ENCODE measurements at places on chromosomes 12 and 14.

DNA sequence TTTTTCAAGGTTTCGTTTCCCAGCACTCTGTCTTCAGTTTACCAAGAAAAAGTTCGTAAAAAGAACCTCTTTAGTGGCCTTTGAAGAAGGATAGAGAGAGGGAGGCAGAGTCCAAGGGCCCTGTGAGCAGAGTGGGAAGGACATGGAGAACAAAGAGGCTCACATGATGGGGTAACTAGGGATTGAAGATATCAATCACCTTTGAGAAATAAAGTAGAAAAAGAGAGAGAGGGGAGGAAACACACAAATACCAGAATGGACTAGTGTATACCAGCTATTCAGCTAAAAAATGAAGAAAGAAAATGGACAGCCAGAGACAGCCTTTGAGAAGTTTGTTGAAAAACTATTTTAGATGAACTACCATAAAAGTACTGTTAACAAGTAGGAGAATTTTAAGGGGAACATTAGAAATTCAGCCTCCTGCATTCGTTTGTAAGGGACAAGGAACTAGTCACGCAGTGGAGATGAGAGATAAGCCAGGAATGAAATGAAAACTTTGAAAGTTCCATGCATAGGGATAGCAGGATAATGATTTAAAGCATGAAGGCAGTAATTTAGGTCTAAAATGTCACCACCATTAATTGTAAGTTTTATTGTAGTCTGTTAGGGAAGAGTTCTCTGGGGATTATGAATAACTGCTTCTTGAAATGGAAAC is 82.1 kb downstream of the SPTSSA start:
- no peak for DNase-seq

- peak; percentile 73 for DNase-seq
Observed at GRCh38 chr12:111451649-111452129, 46.0 kb downstream of the SH2B3 start.

GRCh38 chr12:87051621-87052020 is 795.4 kb upstream of the MGAT4C start:
- no peak for DNase-seq

DNA sequence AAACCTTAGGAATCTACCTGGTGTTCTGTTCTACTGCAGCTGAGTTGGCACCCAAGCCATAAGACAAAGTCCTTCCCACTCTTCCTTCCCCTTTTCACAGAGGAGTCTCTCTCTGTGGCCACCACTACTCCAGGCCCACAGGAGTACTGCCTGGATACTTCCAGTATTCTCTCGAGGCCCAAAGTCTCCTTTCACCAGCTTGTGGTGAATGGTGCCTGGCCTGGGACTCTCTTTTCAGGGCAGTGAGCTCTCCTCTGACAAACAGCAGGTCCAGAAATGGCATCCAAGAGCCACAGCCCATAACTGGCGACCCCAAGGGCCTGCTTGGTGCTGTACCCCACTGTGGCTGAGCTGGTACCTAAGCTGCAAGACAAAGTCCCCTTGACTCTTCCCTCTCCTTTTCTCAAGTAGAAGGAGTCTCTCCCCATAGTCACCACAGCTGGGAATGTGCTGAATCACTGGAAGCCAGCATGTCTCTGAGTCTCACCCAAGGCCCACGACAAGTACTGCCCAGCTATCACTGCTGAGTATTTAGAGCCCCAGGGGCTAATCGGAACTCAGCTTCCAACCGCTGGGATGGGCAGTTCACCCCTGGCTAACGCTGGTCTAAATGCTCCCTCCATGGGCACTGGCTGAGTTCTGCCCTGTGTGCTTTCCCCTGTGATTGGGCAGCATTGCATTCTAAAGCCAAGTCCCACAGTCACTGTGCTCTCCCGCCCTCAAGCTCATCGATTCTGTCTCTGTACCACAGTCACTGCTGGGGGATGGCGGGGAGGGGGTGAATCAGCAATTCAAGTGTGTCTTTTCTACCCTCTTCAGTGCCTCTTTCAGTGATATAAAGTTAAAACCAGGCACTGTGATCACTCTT is 6.1 kb downstream of the A2ML1 start:
- DNase-seq = no peak

DNA sequence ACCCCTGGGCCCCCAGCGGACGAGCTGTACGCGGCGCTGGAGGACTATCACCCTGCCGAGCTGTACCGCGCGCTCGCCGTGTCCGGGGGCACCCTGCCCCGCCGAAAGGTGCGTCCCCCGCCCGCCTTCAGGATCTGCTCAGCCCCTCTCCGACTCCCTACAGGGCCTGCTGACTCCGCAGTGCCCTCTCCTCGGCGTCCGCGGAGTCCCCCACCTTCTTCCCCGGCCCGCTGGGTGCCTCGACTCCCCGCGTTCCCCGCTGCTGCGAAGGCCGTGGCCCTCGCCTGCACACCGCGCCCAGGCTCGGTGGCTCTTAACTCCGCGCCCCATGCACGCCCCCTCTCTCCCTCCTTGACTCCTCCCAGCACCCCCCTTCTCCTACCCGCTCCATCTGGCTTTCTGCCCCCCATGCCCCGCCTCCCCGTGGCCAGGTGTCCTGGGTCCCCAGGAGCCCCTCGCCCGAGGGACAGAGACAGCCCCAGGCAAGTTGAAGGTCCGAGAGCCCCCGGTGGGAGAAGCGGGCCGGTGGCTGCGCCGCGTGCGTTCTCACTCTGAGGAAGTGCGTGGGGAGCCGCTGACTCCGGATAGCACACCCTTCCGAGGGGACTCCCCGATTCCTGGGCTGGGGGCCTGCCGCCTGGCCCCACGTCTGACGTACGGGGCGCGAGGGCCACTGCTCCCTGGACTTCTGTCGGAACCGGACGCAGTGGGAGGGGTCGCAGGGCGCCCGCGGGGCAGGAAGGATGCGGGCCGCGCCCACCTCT is 594 bp downstream of the TAMALIN start:
- DNase-seq = peak; percentile 74

DNA sequence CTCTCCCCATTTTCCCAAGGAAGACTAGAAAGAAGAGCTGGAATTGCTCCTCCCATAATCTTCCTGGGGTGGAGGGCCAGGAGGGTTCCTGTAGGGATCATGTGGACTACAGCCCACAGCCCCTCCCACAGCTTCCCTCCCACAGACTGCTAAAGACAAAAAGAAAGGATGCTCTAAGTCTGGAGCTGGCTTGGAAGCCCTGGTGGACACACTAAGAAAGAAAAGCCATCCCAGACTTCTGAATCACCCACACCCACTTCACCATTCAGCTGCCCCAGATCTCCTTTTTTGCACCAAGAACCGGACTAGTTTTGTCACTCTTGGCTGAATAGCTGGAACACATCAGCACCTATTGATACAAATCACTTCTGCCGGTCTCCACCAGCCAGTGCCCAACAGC is 56.8 kb upstream of the PLXNC1 start:
- DNase-seq = no peak

Measured in CD14-positive monocyte (primary cell).